Progenitor cell of endocrine pancreas (in vitro differentiated cells): ENCODE measurements at places on chromosomes 1 and 21.

DNA sequence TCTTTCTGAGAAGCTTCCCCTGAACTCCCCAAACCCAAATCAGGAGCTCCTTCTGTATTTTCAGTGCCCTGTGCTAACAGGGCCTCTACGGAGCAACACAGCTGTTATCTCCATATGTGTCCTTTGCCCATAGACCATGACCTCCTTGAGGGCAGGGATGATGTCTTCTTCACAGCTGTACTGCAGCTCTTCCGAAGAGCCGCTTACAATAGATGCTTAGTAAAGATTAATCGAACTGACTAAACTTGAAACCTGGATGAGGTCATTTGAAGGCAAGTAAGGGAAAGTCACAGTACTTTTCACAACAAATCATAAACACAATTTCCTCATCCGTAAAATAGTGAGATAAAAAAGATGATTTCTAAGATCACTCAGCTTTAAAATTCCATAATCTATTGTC, 4.4 kb upstream of the KCNN3 start:
- H3K27ac ChIP-seq: no peak overlapping the region
- DNase-seq: no peak
- H3K4me3 ChIP-seq: no peak overlapping the region
- peaks cover 9% of the 10 kb centered on the region for H3K4me1 ChIP-seq
- H3K27me3 ChIP-seq: peaks cover 23% of the 10 kb centered on the region
- H3K36me3 ChIP-seq: no peaks in the 10 kb centered on the region

DNA sequence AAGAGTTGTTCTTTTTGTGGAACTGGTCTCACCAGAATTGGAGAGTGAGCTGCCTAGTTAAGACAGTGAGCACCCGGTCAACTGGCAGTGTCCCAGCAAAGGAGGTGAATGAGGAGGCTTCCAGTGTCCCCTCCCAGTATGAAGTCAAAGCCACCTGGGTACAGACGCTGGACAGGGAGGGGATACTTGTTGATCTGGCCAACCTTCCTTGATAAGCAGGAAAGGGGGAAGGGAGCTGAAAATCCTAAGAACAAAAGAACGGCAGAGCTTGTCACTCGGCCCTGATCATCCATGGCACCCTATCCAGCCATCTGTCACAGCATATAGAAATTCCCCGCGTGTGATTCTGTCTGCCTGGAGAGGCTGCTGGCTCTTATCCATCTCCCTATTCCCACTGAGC, 91.5 kb downstream of the SSBP3 start:
- H3K4me1 ChIP-seq: peaks cover 50% of the 10 kb centered on the region
- no peak overlapping the region for H3K4me3 ChIP-seq
- H3K36me3 ChIP-seq: peaks cover 2% of the 10 kb centered on the region

DNA sequence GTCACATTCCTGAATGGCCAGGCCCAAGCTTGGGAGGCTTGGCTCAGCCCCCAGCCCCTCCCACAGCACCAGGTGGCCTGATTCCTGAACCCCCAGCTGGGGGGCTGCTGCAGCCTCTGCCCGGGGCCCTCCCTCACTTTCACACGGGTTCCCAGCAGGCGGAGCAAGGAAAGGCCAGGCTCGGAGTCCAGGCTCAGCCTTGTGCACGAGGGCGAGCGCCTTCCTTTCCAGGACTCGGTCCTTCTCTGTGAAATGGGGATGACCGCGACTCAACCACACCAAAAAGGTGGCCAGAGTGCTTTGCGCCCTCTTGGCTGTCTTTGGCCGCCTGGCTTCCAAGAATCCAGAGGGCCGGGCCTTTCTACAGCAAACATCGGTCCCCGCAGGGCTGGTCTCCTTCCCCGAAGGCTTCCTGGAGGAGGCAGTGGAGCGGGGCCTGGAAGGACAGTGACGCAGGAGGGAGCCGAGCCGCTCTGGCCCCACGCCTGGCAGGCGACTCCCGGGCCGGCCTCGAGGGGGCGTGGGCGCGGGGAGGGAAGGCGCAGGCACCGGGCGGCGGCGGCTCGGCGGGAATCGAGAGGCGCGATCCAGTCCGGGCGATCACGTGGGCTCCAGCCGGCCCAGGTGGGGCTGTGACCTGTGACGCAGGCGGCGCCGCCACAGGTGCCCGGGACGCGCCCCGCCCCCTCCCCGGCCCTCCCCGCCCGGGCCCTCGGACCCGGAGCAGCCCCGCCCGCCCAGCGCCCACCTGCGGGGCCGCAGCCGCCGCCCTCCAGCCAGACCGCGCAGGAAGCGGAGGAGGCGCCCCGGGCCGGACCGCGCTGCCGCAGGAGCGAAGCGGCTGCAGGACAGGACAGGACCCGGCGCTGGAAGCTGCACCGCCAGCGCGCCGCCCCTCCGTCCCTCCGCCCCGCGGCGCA, at the start of gene ARHGEF16:
Gene ARHGEF16 (plus strand): TSS at position 775 of the 920 bp plus-strand sequence. CDS start 8,420 bp downstream, outside the sequence.
- H3K4me3 ChIP-seq: peak within 1 kb of the TSS; percentile 84
- H3K4me1 ChIP-seq: peaks cover 5% of the 10 kb centered on the region
- H3K27ac ChIP-seq: peak within 1 kb of the TSS; percentile 93
- peak; percentile 90 for DNase-seq
- peaks cover 13% of the 10 kb centered on the region for H3K27me3 ChIP-seq
- no peaks in the 10 kb centered on the region for H3K36me3 ChIP-seq

DNA sequence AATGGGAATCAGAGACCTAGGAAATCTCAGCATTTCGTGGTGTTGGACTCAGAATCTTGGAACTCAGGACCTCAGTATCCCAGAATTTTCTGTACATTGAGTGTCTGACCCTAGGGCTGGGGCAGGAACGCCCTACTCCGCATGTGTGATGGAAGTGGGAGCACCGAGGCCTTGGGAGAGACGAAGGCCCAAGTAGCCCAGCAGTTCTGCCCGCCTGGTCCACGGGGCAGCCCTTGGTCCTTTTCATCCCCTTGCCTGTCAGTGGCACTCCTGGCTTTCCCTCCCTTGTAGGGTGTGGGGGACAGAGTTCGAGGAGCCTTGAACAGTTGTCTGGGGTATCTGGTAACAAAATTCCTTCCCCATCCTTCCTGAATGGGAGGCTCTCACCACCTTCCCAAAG, 10.2 kb downstream of the A3GALT2 start:
- H3K36me3 ChIP-seq: peaks cover 4% of the 10 kb centered on the region
- H3K27ac ChIP-seq: no peak overlapping the region
- peaks cover 10% of the 10 kb centered on the region for H3K27me3 ChIP-seq

- H3K4me1 ChIP-seq: peaks cover 35% of the 10 kb centered on the region
- no peaks in the 10 kb centered on the region for H3K36me3 ChIP-seq
- no peaks in the 10 kb centered on the region for H3K27me3 ChIP-seq
- DNase-seq: no peak
- no peak overlapping the region for H3K27ac ChIP-seq
Observed at GRCh38 chr1:172142324-172142723, 278.2 kb upstream of the C1orf105 start.

DNA sequence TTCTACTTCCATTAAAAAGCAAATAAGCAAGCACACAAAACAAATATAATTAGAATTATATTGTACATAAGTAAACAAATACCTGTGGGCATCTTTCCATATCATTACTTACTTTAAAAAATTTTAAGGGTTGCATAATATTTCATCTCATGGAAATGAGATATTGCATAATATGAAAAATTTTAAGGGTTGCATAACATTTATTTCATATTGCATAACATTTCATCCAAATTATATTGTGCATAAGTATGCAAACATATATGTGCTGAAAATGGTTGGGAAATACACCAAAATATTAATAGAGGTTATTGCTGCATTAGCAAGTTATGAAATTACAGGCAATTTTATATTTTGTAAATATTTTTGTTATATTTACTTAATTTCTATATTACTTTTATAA, 213.7 kb downstream of the KCNH1 start:
- H3K36me3 ChIP-seq: no peaks in the 10 kb centered on the region
- no peak overlapping the region for H3K4me3 ChIP-seq
- no peak for DNase-seq

- no peaks in the 10 kb centered on the region for H3K27me3 ChIP-seq
- no peak overlapping the region for H3K4me3 ChIP-seq
- no peaks in the 10 kb centered on the region for H3K36me3 ChIP-seq
- no peak for DNase-seq
- H3K4me1 ChIP-seq: no peaks in the 10 kb centered on the region
Observed at GRCh38 chr1:210523830-210524229, 195.1 kb downstream of the HHAT start.

- peaks cover 10% of the 10 kb centered on the region for H3K36me3 ChIP-seq
- no peak overlapping the region for H3K4me3 ChIP-seq
- H3K27ac ChIP-seq: no peak overlapping the region
- DNase-seq: no peak
- peaks cover 12% of the 10 kb centered on the region for H3K4me1 ChIP-seq
- H3K27me3 ChIP-seq: no peaks in the 10 kb centered on the region
Observed at GRCh38 chr1:46084553-46085451, 47.6 kb downstream of the PIK3R3 start.

DNA sequence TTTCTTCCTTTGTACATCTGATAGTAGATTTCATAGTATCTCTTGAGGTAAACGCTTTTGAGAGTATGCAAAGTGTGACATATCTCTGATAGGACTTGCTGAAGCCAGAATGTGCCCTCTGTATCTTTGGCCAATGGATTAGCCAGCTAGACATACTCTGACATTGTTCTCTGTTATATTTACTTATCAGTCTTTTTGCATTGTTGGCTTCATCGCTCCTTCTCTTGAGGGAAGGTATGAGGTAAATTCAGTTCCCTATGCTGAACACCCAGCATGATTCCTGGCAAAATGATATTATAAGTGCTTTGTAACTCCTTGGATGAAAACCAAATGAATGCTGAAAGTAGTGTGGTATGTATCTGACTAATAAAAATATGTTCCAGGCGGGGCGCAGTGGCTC, 163.2 kb upstream of the CACYBP start:
- H3K27me3 ChIP-seq: no peaks in the 10 kb centered on the region
- no peak overlapping the region for H3K4me3 ChIP-seq
- no peak for DNase-seq

- no peaks in the 10 kb centered on the region for H3K36me3 ChIP-seq
- H3K27ac ChIP-seq: no peak overlapping the region
- DNase-seq: no peak
- no peak overlapping the region for H3K4me3 ChIP-seq
Observed at GRCh38 chr1:68347415-68347814, 102.3 kb downstream of the RPE65 start.

DNA sequence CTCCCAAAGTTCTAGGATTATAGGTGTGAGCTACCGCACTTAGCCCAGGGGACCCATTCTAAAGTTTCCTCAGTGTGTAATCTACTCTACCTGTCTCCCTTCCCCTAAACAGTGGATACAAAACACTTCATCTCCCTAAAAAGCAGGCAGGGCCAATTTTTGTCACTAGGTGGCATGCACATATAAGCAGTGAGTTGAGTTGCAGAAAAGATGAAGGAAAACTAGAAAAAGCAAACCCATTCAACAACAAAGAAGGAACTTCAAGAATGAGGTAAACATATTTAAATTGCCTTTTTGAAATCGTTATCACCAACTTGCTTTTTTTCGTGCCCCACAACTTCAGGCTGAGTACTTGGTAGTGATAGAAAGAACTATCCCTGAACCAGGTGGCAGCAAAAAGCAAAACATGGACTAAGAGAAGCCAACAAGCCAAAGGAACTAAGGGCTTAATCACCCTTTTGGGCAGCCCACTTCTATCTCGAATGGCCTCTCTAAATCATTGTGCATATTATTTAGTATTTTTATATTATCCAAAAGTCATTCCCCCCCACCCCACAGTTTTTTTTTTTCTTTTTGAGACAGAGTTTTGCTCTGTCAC, 19.7 kb upstream of the ALDH9A1 start:
- H3K36me3 ChIP-seq: no peaks in the 10 kb centered on the region
- DNase-seq: peak; percentile 15
- no peak overlapping the region for H3K27ac ChIP-seq
- no peak overlapping the region for H3K4me3 ChIP-seq
- H3K27me3 ChIP-seq: no peaks in the 10 kb centered on the region
- no peaks in the 10 kb centered on the region for H3K4me1 ChIP-seq

GRCh38 chr1:235052067-235053008, 76.3 kb downstream of the TOMM20 start:
- peaks cover 19% of the 10 kb centered on the region for H3K4me1 ChIP-seq
- H3K27ac ChIP-seq: peak overlapping the region; percentile 73
- no peak for DNase-seq
- no peak overlapping the region for H3K4me3 ChIP-seq
- H3K27me3 ChIP-seq: no peaks in the 10 kb centered on the region

- H3K36me3 ChIP-seq: no peaks in the 10 kb centered on the region
- no peak overlapping the region for H3K4me3 ChIP-seq
- H3K4me1 ChIP-seq: no peaks in the 10 kb centered on the region
Observed at GRCh38 chr1:147388969-147389368, 146.5 kb downstream of the CHD1L start.
